ENCODE measurements at places on chromosomes 4 and X.

DNA sequence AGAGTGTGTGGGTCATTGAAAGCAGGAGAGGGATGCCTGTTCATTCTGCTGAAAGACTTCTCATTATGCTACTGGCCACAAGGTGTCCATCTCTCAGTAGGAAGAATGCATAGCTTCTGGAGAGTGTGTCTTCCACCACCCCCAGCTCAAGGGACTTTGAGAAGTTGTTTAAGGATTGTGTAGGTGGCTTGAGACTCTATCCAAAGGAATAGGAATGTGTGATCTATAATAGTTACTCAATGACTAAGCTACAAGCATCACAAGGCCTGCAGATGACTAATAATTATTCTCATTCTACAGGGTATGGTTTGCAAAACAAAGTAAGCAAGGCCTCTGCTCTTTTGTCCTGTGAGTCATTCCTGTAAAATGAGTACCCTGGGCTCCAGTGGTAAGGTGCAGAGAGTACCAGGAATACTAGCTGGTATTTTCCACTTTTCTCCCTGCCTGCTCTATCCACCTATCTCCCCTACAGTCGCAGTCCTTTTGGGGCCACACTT lies 279.8 kb upstream of the BOD1L1 start:
- no peak for DNase-seq

GRCh38 chr4:5079581-5079980 lies 28.3 kb downstream of the STK32B start:
- DNase-seq: no peak

DNA sequence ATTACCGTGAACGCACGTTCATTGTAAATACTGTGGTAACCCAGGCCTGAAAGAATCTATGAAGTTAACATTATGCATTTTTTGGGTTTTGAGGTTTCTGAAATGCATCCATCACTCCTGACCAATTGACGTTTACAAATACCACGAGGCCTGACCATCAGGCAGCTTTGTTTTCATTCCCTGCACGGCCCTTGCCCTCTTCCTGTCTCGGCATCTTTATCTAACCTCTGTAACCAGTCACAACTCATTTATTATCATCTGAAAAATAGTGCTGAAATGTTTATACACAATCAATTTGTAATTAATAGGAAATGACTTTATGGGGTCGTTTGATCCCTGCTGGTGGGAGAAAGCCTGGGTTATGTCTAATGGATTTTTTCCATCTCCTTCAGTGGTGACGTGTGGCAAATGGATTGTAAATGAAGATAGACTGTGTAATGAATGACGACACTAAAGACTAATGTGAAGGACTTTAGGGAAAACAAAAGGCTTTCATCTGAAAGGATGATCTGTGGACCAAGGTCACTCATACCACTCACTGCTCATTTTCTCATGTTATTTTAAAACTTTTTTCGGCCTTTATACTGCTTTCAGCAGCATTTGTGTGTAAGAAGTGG lies 102.7 kb upstream of the SORBS2 start:
- no peak for DNase-seq

GRCh38 chrX:71953946-71954345 lies 43.3 kb downstream of the NHSL2 start:
- DNase-seq: no peak

DNA sequence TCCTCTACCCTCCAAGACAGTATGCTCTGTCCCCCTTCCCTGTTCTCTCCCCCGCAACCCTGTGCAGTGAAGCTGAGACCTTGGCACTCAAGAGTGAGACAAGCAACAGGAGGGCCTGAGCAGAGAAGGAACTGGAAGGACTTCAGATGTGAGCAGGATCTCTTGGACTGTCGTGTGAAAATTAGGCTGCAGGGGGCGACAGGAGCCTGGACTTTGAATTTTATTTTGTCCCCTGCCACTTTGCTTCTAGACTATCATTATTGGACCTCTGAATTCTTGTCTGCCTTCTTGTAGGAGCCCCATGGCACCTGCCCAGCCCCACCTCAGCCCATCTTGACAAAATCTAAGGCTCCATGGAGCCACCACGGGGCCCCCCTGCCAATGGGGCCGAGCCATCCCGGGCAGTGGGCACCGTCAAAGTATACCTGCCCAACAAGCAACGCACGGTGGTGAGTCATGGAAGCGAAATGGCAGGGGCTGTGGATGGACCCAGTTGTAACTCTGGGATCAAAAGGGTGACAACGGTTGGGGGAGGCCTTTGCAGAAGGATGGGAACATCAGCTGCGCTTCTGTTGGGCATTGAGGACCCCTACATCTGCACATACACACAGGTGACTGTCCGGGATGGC lies 1.7 kb downstream of the ARAF start:
- no peak for DNase-seq

DNA sequence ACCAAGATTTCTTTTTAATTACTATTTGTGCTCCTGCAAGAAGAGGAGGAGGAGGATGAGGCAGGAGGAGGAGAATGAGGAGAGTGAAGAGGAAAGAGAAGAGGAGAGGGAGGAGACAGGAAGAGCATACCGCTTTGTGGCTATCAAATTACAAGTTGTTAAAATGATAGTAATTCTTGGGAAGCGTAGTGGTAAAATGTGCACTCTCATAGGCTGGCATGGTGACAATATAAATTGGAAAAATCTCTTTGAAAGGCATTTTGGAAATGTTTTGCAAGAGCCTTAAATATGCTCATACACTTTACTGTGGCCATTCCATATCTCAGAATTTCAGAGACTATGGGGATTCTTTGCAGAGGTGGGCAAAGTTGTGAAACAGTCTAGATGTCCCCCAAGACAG lies 53.2 kb downstream of the MXRA5 start:
- DNase-seq: no peak

GRCh38 chrX:42098900-42099299 lies 175.5 kb upstream of the CASK start:
- DNase-seq: no peak

- DNase-seq: no peak
These were observed 471.3 kb downstream of the SPOCK3 start for GRCh38 chr4:166763018-166763417.
